ENCODE measurements at places on chromosomes 7 and 10. TPM values are rescaled to one million over a fixed set of nuclear protein-coding genes. Genes with fewer than 3 reads are reported as not detected.

The TMEM176B gene
- not detected for total RNA-seq

The ASAH2 gene
- 5.7 TPM for total RNA-seq

The CRYGN gene
- total RNA-seq = 0.07 TPM

The NRP1 gene
- 11.6 TPM for total RNA-seq

The SLC18A3 gene
- total RNA-seq = not detected
